ENCODE measurements at places on chromosomes 1 and 21.

GRCh38 chr1:34655206-34655874, 99.5 kb upstream of the GJB5 start:
- DNase-seq: no peak

GRCh38 chr1:40185951-40186864, 25.0 kb downstream of the RLF start:
- peak; percentile 91 for DNase-seq

DNA sequence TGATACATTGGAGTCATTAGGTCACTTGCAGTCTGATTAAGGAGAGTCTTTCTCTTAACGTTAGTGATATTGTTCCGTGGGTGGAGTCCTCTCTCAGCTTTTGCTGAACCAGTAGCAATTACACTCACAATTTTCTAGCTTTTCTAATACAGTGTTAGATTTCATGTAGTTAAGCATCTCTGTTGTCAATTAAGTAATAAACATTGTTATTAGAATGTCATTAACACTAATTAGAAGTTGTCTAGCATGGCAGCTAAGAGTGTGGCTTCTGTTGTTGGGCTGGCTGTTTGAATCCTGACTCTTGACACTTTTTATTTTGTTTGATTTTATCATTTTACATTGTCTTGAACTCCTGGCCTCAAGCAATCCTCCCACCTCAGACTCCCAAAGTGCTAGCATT, 33.4 kb downstream of the FAAH start:
- DNase-seq: no peak

- peak; percentile 5 for DNase-seq
Measured at GRCh38 chr1:216562383-216562782, 139.1 kb upstream of the USH2A start.

GRCh38 chr1:5691795-5692509, 300.3 kb downstream of the NPHP4 start:
- DNase-seq: no peak

DNA sequence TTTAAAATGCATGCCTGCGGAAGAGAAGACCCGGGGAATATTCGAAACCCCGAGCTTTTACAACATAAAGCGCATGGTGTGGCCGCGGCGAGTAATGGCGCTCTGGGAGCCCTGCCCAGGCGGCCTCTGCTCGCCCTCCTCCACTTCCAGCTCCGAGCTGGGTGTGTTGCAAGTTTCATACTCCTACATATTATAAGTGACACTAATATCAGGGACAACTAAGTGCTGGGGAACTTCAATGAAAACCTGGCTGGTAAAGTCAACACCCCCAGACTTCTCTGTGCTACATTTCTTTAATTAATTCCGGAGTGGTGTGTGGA, 11.8 kb downstream of the SIM2 start:
- DNase-seq: no peak

DNA sequence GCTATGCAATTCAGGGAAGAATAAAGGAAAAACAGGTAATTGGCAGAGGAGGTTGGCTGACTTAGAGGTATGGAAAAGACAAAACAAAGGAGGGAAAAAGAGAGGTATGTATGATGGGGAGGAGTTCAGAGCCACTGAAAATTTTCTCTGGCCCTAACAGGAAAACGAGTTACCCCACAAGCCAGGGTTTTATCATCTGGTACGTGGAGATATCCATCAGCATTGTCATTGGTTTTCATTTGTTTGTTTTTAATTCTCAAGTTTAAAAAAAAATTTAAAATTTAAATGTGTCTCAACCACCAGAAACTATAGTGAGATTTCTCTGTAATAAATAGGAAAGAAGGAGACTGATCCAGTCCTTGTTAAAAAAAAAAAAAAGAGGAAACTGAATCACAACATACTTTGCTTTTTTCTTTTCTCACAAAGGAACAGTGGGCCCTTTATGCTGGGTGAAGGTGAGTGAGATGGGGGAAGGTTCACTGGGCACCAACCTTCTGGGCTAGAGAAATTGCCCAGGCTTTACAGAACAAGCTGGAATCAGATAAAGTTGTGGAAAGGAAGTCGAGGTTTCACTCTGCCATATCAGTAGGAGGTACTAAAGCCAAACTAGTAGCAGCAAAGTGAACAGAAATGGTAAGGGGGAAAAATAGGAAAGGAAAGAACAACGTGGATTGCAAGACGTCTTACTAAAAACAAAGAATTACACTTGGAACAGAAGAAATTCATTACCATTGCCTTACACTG, 2.7 kb downstream of the IFNAR2 start:
- no peak for DNase-seq

DNA sequence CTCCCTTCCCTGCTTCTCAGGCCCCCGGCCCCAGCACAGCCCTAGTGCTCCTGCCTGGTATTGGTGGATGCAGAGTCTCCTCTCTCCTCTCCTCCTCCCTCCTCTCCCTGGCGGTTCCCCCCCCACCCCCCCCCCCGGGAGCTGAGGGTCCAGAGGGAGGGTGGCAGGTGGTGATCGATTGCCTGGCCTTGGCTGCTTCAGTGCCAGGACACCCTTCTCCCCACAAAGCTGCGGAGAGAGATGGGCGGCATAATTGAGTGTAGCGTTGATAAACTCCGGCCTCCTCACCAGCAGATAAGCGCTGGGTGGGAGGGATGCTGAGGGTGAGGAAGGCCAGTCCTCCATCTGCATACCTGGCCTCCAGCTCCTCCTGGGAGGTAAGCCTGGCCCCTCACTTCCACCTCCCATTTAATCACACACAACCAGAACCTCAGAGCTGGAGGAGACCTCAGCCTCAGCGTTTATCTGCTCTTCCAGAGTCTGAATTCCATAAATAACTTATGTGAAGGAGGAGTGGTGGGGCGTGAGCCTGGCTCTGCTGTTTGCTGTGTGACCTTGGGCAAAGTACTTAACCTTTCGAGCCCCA, 60.8 kb downstream of the LRRN2 start:
- DNase-seq: no peak

- DNase-seq: no peak
Measured at GRCh38 chr1:116573431-116574095, 2.7 kb upstream of the CD58 start.

DNA sequence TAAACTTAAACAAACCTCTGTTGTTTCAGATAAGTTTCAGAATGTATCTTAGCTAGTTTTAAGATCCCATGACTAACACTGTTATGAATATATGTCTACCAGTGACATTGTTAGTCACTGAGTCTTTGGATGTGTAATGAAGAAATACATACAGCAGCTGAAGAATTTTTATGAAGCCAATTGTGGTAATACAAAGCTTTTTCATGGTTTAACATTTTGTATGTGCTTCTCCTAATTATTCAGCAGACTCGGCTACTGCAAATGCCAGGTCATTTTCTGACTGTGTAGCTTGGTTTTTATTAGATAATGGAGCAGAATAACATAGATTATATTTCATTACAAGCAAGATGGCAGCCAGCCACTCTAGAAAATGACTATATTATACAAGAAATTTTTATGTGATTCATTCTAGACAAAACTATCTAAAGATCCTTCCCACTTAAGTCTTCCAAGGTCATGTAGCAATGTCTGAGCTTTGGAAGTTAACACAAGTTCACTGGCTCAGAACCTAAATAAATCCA, 147.8 kb downstream of the TNFSF18 start:
- DNase-seq: no peak

DNA sequence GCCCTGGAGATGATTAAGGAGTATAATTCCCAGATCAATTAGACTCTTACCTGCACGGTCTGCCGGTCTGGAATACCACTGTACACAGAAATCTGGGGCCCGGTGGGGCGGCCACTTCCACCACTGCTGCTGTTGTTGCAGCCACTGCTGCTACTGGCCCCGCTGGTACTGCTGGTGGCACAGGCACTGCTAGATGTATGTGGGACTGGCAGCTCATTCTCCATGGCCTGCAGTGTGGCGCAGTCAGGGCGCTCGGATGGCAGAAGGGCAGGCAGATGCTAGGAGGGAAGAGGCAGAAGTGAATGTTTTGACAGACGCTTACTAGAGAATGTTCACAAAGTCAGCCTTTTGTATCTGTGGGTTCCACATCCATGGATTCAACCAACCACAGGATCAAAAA, 54.4 kb upstream of the A3GALT2 start:
- DNase-seq: no peak

- no peak for DNase-seq
Measured at GRCh38 chr1:18032172-18032859, 75.3 kb upstream of the IGSF21 start.

- DNase-seq: no peak
Measured at GRCh38 chr1:119808491-119808890, 2.8 kb downstream of the REG4 start.

GRCh38 chr1:59061876-59062275, 235.0 kb upstream of the FGGY start:
- DNase-seq: peak; percentile 14

GRCh38 chr1:221994274-221994698, 252.4 kb upstream of the DUSP10 start:
- DNase-seq: peak; percentile 45

GRCh38 chr1:244858357-244858756, 6.0 kb downstream of the HNRNPU start:
- DNase-seq: no peak

GRCh38 chr1:118396829-118397495, 211.9 kb upstream of the SPAG17 start:
- DNase-seq: no peak

GRCh38 chr1:37040261-37040660, 5.9 kb upstream of the GRIK3 start:
- no peak for DNase-seq

All from GM12865 (cell line).